ENCODE measurements at places on chromosomes 13 and 19. TPM values are rescaled to one million over a fixed set of nuclear protein-coding genes. Genes with fewer than 3 reads are reported as not detected.

Gene OR10H1
- not detected for total RNA-seq

Gene ZNF625
- total RNA-seq, result 10.5 TPM

Gene PEG3
- not detected for total RNA-seq

Gene ZNF491
- 1.5 TPM for total RNA-seq

Gene SLC17A7
- not detected for total RNA-seq

Gene SYNGR4
- total RNA-seq, result not detected

Gene LILRA2
- total RNA-seq, result not detected

Gene TLE6
- 7.1 TPM for total RNA-seq

Gene KLK14
- total RNA-seq, result under 0.01 TPM

Gene PRMT1
- 608 TPM for total RNA-seq

Gene VSTM2B
- not detected for total RNA-seq

Gene HSH2D
- total RNA-seq, result 0.30 TPM

Gene ATP7B
- 4.5 TPM for total RNA-seq

Gene CEBPA
- total RNA-seq, result under 0.01 TPM

Gene SYMPK
- 32.1 TPM for total RNA-seq

Gene MATK
- not detected for total RNA-seq

Gene KCNJ14
- 0.30 TPM for total RNA-seq

Gene OR7A5
- not detected for total RNA-seq

Gene LIN7B
- total RNA-seq, result 1.5 TPM

Gene PRODH2
- not detected for total RNA-seq

Gene SLC8A2
- not detected for total RNA-seq

Gene PTH2
- not detected for total RNA-seq

Gene TLE2
- total RNA-seq, result 16.3 TPM

Gene CGB8
- not detected for total RNA-seq

Gene YJEFN3
- total RNA-seq, result under 0.01 TPM

Gene CERS1
- 2.0 TPM for total RNA-seq

Gene SIGLEC14
- total RNA-seq, result not detected

Gene DACH1
- 4.5 TPM for total RNA-seq

Measured in epithelial cell of umbilical artery (primary cell).